Cortex of kidney (tissue), 1 donor: ENCODE measurements at places on chromosomes 7 and 10.

DNA sequence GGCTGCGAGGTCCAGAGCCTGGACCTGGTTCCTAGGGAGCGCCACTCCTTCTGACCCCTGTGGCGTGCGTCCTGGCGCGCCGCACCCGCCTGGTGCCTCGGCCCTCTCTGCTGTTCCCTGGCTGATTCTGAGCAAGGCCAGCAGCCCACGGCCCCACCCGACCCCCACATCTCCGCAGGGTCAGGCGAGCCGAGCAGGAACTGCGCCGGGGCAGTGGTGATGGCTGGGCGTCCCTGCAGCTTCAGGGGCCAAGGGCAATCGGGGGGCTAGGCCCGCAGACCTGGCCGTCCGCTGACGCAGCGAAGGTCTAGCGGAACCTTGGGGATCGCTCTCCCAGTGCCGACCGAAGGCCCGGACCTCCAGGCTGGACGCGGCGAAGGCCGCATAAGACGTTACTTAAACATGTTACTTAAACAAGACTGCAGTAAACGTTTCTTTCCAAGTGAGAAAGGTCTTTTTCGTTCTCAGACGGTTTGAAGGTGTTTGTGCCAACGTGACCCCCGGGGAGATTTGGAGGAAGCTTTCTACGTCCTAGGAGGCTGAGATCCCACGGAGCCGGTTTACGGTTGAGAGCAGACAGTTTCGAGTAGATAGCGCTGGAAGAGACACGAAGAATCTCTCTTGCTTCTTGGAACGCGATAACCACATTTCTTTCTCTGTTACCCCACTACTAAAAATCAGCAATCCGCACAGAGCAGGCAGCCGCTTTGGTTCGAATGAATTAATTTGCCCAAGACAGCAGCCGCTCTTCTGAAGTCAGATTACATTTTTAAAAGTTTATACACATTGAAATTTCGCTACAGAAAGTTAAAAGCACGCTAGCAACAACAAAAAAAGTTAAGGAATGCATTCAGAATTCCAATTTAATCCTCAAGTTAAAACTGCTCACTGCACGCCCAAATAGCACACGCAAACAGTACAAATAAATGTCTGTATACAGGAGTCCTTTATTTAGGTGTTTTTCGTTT is 4.9 kb upstream of the NKX2-3 start:
- DNase-seq = no peak

- no peak for DNase-seq
Observed at GRCh38 chr10:22252801-22253579, 35.2 kb upstream of the EBLN1 start.

- no peak for DNase-seq
Observed at GRCh38 chr7:116560021-116560970, 35.5 kb downstream of the CAV1 start.

DNA sequence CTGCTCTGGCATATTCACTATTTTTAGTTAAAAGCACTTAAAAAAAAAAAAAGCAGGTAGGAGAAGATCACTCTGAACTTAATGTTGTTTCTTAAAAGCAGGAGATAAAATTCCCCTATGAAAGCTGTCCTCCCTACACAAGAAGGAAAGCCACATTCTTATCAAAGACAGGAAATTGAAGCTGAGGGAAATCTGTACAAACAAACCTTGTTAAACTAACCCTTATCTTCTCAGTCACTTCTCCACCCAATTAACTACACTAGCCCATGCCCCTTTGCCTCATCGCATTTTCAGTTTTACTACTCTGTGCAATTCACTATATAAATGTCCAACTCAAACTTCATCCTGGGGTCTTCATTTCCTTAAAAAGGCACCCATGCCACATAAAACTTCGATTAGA is 2.7 kb upstream of the CDCA7L start:
- no peak for DNase-seq

GRCh38 chr7:17814058-17814457 is 126.2 kb downstream of the SNX13 start:
- DNase-seq = no peak

DNA sequence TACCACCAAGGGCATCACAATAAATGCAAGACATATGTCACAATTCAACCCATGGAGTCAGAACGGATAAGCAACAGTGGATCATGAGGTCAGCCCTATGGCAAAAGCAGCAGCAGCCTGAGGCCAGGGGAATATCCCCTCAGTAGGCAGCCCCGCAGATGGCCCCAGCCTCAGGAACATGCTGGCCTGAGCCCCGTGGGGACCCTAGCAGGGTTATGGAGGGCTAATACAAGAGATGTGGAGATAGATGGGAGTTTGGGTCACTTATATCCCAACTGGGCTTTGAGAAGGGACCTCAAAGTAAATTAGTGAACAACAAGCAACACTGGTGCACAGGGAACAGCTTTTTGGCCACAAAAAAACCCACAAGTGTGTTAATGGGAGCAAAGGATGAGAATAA is 9.1 kb downstream of the TMEM72 start:
- DNase-seq = no peak

GRCh38 chr10:71433768-71434744 is 37.3 kb downstream of the CDH23 start:
- no peak for DNase-seq

GRCh38 chr10:122492999-122493481 is 31.7 kb downstream of the HTRA1 start:
- no peak for DNase-seq

- DNase-seq = no peak
Observed at GRCh38 chr10:120555842-120556532, 99.0 kb downstream of the PLPP4 start.

DNA sequence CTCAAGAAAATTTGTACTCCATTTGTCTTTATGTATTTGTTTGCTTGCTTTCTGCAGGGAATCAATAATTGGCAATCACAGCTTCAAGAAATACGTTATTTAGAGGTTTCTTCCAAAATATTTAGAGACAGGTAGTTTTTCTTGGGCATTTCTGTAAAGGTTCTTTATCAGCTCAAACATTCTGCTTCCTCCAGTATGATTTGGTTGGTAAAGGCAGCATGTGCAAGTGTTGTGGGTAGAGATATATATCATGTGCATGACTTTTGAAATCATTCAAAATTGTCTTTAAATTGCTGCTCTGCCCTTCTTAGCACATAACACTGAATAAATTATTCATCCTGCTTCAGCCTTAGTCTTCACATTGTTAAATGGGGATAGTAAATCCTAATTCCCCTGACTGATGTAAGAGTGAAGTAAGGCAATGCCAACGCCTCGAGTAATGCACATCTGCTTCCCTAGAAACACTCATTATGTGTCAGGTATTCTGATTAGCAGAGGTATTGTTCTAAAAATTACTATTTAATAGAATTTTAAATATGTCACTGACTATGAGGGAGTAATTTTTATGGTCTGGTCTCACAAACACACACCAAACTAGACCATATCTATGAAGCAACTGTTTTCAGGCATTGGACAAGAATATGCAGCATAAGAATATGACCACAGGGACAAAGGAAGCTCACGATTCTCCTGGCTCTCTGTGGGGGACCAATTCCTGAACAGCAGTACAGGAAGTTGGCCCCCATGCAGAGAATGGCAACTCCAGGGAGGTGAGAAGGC is 77.3 kb upstream of the AKR1E2 start:
- DNase-seq = no peak

DNA sequence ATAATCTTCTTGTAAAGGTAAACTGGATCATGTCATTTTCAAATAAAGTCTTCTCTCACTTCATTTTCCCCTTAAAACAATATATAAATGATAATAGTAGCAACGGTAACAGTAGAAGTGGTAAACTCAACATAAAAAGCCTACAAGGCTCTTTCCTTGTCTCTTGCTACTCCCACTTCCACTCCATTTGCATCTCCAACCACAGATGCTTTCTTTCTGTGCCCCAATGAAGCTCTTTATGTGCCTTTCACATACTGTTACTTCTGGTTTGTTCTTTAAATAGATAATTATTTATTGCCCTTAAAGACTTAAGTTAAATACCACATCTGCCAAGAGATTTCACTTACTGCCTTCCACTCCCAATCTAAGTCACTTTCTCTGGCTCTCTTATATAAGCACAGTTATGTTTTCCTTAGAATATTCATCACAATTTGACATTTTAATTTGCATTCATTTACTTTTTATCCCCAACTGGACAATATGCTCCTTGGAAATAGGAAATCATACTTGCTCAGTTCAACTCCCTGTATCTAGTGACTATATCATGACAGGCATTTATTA is 149.9 kb downstream of the CRPPA start:
- DNase-seq = no peak

DNA sequence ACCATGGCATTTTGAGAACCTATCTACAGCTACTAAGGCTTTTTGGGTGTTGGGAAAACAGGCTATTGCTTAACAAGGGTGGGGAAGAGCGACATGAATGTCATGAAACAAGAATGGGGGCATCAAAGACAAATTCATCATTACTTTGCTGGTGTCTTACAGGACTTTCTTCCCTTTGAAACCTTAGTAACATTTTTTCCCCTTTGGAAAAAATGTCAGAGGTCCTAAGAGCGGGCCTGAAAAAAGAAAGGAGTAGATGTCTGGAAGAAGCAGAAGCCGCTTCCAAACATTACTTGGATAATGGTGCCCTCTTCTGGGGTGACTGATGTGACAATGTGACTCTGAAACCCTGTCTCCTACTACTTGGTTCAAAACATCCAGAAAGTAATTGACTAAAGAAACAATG is 3.8 kb upstream of the DDX50 start:
- no peak for DNase-seq

DNA sequence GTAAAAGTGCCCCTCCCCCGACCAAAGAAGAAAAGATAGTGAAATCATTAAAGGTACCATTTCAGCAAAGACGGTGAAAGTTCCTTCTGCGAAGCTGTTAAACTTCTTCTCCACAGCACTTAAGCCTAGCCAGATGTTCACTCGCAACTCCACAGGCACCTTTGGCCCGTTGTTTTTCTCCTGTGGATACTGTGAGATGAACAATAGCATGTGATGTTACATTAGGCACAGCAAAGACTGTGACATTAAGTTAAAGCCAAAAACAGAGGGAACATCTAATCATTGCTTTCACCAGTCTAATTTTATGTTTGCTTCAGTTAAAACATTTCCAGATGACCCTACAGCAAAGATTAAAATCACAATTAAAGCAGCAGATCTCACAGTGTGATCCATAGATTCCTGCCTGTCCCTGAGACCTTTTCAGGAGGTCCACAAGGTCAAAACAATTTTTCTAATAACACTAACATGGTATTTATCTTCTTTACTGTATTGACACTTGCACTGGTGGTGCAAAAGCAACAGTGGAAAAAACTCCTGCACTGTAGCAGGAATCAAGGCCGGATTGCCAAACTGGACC is 112.5 kb downstream of the MYOF start:
- DNase-seq = no peak

DNA sequence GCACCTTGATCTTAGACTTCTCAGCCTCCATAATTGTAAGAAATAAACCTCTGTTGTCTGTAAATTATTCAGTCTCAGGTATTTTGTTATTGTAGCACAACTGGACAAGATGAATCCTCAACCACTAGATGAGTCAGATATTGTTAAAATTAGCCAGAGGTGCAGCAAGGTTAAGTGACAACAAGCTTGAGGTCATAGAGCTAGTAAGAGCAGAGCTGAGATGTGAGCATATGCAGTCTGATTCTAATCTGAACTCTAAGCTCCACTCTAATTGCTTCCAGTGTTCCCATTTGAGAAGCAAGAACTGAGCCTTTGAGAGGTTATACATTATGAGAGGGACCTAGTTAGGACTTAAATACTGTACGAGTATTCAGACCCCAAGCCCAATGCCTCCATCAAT is 93.1 kb downstream of the FZD1 start:
- no peak for DNase-seq

DNA sequence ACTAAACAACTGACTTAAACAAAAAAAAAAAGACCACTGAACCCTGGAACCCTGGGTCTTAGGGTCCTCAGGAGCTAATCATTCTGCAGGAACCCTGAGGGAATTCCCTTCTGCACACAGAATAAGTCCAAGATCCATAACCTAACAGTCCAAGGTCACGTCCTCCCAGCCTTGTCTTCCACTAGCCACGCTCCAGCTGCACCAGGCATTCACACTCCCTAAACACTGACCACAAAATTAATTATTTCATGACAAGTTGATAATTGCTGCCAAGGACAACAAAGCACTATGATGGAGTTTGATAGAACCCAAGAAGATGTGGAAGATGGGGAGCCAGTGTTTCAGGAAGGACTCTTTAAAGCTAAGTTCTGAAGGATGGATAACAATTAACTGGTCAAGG is 130.6 kb downstream of the SH3PXD2A start:
- no peak for DNase-seq

DNA sequence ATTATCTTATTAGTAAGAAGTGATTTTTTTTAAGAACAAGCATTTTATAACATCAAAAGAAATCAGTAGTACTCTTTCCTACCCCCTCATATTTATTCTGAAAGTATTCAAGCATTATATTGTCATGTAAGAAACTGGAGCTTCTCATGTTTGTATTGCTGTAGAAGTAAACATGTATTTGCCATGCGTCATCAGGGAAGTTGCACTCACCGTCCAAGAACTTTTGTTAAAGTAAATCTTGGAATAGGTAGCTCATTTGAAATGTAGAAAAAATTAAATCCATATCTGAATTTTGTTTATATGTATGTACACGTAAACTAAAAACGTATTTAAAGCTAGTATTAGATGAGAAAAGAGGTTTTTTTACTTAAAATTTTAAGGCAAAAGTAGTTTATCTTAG is 96.8 kb downstream of the PTEN start:
- no peak for DNase-seq

- no peak for DNase-seq
Observed at GRCh38 chr7:66913118-66914037, 7.6 kb upstream of the TMEM248 start.

- DNase-seq = no peak
Observed at GRCh38 chr7:147182874-147183273, 1066.3 kb downstream of the CNTNAP2 start.

GRCh38 chr10:30284865-30285594 is 64.0 kb downstream of the MTPAP start:
- no peak for DNase-seq

- no peak for DNase-seq
Observed at GRCh38 chr10:48490571-48490940, 114.3 kb downstream of the ARHGAP22 start.

DNA sequence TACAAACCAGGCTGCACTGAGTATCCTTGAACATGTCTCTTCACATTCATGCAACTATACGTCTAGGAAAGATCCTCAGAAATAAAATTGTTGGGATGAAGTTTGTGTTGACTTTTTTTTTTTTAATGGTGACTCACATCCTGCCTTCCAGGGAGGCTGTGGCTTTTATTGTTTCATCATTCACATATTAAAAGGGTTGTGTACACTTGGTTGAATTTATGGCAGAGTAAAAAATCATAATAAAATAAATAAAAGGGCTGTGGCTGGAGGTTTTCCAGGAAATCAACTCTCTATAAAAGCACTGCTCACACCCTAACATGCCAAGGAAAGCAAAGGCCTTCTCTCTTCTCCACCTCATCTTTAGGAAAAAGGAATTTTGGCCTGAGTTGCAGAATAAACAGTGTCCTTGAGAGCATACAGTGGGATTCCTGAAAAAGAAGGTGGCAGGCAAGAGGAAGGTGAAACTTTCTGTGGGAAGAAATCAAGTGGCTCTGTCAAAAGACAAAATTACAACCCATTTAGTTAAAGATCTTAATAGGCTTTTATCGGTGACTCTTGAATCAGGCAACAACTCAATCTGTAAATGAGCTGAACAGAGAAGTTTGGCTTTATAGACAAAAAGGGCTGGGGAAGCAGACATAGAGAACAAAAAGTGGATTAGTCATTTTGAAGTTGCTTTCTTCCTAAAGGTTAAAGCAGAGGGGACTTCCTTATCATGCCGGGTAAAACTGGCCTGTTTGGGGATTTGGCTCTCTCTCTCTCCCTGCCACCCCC is 41.6 kb upstream of the FHIP2A start:
- no peak for DNase-seq

- no peak for DNase-seq
Observed at GRCh38 chr7:39733881-39734632, 110.7 kb downstream of the RALA start.

GRCh38 chr10:944034-944831 is 12.7 kb upstream of the LARP4B start:
- DNase-seq = no peak
